ENCODE measurements at places on chromosomes 1 and 21. TPM values are rescaled to one million over a fixed set of nuclear protein-coding genes. Genes with fewer than 3 reads are reported as not detected.

DNA sequence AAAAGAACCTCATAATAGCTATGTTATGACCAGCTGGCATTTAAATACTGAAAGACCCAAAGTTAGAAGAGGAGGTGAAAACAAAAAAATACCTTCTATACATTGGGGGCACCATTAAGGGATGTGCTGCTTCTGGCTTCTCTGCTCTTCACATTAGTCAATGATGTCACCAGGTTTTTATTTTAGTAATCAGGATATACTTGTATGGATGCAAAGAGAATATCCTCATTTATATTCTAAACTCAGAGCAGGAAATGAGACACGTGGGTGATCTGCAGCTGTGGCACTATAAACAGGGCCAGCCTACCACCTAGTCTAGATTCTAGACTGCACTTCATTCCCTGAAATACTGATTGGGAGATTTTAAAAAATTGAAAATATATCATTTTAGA is 51.2 kb downstream of the WLS start:
- no peak for DNase-seq

- DNase-seq: no peak
Measured at GRCh38 chr1:24763671-24764070, 18.4 kb downstream of the CLIC4 start.

- no peak for DNase-seq
Measured at GRCh38 chr1:201281573-201281972, 1.7 kb upstream of the PKP1 start.

DNA sequence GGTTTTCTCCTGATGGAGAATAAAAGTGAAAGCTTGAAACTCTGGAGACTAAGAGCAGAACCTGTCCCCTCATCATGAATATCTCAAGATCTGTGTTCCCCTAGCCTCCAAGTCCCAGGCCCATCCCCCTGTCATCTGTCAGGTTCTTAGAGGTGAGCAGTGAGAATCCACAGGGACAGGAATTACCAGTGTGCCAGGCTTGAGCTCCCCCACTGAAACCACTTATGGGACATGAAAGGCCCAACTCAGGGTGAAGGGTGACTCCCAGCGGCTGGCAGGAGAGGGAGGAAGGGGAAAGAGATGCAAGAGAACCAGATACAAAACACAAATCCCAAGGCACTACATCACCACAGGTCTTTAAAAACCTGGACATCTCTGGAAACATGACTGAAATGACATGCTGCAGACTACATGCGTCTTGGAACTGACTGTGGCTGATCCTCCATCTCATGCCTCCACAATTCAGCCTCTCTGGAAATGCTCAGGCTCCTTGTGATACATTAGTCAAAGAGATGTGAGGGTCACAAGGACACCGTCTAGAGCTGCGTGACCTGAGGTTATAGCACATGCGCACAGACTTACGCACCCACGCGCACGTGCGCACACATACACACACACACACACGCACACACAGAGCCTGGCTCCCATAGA is 6.8 kb upstream of the LY9 start:
- no peak for DNase-seq

GRCh38 chr1:63621075-63621474 is 27.9 kb downstream of the PGM1 start:
- DNase-seq: no peak

- DNase-seq: no peak
Measured at GRCh38 chr21:34800797-34801518, 132.2 kb downstream of the CLIC6 start.

DNA sequence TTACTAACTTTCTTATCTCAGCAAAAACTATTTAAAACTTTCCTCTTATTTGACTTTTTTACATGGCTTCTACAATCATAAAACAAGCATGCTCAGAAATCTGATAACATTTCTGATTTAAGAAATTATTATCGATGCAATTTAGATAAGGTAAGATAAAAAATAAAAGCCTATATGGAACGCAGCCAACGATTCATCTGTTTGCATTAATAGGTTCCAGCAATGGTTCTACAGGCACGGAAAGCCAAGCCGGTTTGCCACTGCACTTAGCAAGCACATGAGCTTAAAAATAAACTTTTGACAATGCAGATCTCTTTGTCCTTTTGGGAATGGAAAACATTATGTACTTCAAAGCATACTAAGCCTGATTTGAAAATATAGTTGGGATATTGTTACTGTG is 77.5 kb upstream of the KCNK2 start:
- no peak for DNase-seq

- no peak for DNase-seq
Measured at GRCh38 chr1:2341706-2342383, 49.5 kb downstream of the MORN1 start.

GRCh38 chr1:150568594-150568966 is 10.8 kb downstream of the MCL1 start:
- DNase-seq: no peak

GRCh38 chr1:180241716-180242544 is 11.9 kb downstream of the LHX4 start:
- DNase-seq: no peak

DNA sequence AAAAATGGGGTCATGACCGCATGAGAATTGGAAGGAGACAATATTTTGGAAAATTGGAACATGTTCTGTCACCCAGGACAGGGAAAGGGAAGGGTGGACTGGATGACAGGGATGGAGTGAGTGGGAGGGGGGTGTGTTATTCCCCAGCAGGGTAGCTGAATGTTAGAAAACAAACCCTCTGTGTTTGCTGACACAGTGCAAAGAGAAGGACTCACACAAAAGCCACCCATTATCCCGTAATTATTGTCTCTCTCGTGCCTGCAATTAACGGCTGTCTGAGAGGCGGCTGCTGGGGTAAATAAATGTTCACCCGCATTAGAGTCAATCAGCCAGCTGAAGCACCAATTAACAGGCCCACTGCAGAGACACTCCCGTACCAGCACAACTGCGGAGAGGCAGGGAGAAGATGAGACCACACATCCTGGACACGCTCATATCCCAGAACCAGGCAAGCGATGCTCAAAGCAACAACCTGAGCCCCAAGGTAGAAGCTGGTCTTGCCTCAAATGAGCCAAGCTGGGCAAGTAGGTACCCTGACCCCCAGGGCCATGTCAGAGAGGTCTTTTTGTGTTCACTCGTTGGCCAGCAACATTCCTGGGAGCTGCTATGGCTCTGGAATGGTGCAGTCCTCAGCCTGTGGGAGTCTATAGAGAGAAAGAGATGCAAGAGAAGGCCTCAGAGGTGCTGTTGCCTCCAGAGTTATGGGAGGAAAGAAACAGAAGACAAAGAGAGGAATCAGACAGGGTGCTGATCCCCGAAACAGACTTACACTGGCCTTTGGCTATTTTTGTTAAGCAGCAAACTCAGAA is 19.4 kb downstream of the PLEKHA6 start:
- no peak for DNase-seq

- no peak for DNase-seq
Measured at GRCh38 chr1:60699325-60699724, 383.0 kb upstream of the NFIA start.

FAM163A gene
- 0.79 TPM for polyA plus RNA-seq

COQ8A gene
- polyA plus RNA-seq: 34.4 TPM

F5 gene
- polyA plus RNA-seq: 3.0 TPM

CELA2A gene
- not detected for polyA plus RNA-seq

LY9 gene
- 0.10 TPM for polyA plus RNA-seq

TMEM269 gene
- polyA plus RNA-seq: 0.84 TPM

RAB3B gene
- 4.4 TPM for polyA plus RNA-seq

EXTL1 gene
- 1.7 TPM for polyA plus RNA-seq
